Fibroblast of skin of right quadriceps (primary cell): ENCODE measurements at places on chromosomes 7 and 10.

GRCh38 chr7:28069807-28070206 lies 110.8 kb downstream of the JAZF1 start:
- peak; percentile 87 for DNase-seq

- DNase-seq: peak; percentile 18
Measured at GRCh38 chr7:19772841-19773760, at the start of gene TMEM196. TMEM196 (minus strand) TSS chr7:19773617; CDS start chr7:19772696, 921 bp downstream.

DNA sequence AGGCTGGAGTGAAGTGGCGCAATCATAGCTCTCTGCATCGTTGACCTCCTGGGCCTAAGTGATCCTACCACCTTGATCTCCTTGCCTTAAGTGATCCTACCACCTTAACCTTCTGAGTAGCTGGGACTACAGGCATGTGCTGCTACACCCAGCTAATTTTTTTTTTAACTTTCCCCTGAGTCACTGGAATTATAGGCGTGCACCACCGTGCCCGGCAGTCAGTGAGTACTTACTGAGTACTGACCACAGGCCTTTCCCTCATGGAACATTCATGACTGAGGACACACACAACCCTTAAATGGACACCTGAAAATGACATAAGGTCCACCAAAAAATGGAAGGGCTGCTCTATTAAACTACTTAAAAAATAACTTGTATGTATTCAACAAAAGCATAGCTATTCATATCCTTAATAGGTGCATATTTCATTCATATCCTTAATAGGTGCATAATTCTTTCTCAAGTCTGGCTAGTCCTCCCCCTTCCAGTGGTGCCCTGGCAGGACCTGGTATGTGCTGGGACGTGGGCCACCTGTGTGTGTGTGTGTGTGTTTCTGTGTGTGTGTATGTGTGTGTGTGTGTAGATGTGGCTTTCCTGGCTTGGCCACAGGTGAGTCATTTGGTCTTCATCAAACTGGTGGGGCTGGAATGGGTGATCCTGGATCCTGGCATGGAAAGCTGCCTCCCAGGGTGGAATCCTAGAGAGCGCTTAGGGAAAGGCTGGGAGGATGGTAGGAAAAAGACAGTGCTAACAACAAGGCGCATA lies 3.5 kb downstream of the FAM180A start:
- peak; percentile 76 for DNase-seq

DNA sequence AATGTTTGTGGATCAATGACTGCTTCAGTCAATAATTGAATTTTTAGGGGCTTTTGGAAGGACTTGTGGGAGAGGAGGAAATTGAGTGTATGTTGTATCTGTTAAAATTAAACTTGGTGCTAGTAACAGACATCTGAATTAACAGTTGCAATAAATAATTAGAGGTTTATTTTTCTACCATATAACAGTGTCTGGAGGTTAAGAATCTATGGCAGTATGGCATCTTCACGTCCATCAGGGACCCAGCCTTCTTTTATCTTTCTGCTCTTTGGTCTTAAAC lies 72.8 kb upstream of the HABP2 start:
- no peak for DNase-seq

DNA sequence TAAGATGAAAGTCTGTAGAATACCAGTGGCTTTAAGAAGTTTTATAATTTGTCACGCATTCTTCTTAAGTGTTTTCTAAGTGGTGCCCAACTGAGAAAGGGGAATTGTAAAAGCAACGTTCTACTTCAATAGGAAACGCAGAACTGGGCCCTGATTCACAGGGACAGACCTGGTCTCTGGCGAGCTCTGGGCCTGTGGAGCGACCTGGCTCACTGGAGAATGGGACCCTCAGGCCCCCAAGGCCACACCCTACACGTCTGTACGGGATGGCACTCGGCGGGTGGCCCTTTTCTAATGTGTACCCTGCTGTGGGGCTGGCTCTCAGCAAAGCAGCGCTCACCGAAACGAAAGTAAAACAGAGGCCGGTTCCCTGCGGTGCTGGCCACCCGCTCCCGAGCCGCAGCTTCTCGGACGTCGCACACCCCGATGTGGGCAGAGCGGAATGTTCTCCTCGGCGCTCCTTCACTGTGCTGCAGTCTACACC lies 205.0 kb downstream of the DIP2C start:
- no peak for DNase-seq

GRCh38 chr7:32936689-32937088 lies 20.6 kb upstream of the FKBP9 start:
- DNase-seq: no peak
